ENCODE measurements at places on chromosomes 6 and 20.

DNA sequence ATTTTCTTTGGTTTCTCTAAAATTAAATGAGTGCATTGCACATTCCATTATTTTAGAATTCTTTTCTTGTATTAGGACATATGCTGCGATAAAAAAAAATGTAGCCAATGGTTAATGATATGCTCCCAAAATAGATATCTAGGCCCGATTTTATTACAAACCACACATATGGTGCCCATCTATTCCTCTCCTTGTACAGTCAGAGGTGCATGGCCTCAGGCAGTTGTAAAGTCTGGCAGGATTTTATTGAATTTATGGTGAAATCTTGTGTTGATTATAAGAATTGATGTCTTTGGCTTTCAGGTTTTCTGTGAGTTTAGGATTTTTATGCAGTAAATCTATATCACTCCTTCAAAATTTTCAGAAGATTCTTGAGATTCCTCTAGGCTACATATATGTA is 192.2 kb downstream of the RFPL4B start:
- DNase-seq: no peak

GRCh38 chr20:18754030-18754652 is 59.4 kb upstream of the SCP2D1 start:
- no peak for DNase-seq

- no peak for DNase-seq
Measured at GRCh38 chr20:3797592-3798372, 1.7 kb downstream of the CDC25B start.

GRCh38 chr20:64035933-64036345 is at the start of gene C20orf204:
C20orf204 (plus strand) TSS chr20:64036182; CDS start chr20:64036324, 142 bp downstream.
- no peak for DNase-seq

- no peak for DNase-seq
Measured at GRCh38 chr6:14549304-14549770, 431.8 kb downstream of the CD83 start.

GRCh38 chr6:40038626-40039025 is 104.4 kb upstream of the MOCS1 start:
- DNase-seq: no peak

DNA sequence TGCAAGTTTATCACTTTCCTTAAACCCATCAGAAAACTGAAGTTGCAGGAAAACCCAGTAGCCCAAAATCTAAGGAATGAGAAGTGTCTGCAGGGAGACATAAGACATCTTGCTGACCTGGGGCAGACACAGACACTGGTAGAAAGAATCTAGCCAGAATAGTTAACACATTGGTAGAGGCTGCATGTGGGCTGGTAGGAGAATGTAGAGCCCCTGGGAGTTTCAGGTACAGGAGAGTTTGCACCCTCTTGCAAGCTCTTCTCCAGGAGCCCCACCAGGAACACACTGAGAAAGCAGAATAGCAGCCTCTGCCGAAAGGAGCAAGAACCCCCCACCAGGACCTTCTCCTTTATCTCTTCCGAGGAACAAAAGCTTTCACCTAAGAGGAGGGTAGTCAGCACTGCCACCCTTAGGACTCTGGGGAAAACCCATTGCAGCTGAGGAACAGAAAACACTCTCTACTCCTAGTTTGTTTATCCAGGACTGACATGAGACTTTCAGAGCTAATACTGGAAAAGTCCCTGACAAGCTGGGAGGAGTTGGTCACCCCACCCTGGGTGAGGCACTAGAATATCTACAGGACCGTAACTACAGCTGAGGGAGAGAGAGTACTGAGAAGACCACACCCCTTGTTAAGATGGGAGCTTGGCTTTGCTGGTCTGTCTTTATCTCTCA is 10.5 kb upstream of the OGFRL1 start:
- DNase-seq: no peak

DNA sequence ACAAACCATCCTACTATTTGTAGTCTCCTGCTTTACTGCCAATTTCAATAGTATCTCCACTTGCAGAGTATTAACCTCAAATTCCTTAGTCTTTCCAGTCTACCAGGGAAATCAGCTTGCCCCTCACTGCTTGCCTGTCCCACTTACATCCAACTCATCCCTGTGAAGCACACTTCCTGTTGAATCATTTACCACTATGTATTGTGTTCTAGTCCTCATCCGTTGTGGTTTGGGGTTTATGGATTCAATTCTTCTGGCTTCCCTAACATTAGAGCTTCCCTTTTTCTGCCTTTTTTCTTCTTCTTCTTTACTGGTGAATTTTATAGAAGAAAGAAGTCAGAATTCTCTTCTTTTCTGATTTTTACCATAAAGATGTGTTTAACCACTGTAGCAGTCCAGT is 5.1 kb upstream of the TXLNB start:
- no peak for DNase-seq

DNA sequence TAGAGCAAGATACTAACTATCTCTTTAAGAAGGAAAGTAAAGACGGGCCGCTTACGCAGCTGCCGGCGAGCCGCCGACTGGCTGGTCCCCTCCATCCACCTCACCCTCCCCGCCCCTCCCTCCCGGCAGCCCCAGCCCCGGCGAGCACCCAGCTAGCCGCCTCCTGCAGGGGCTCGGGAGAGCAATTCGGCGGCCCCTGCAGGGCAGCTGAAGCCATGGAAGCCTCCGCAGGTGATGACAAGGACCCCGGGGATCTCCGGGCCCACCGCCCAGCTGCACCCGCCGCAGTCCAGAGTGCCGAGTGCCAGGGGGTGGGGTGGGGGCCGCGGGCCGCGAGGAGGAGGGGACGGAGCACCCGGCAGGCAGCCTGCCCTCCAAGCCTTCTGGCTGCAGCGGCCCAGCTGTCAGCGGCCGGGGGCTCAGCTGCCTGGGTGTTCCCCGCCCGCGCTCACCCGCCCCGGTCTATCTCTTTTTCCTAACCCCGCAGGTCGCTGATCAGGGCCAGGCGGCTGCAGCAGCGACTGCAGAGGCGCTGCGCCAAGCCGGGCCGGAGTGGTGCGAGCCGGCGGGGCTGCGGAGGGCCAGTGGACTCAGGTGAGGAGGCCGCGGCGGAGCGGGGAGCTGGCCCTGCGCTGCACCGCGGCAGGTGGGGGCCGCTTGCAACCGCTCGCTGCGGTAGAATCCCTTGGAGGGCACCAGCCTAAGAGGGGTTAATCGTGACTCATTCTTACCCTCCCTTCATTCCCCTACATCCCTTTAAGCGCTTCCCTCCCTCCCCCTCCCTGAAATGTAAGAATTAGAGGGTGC is at the start of gene SNPH:
Gene SNPH, plus strand, starts transcription at position 128 of the 807 bp plus-strand sequence. CDS start 29,946 bp downstream, outside the sequence.
- peak; percentile 37 for DNase-seq

DNA sequence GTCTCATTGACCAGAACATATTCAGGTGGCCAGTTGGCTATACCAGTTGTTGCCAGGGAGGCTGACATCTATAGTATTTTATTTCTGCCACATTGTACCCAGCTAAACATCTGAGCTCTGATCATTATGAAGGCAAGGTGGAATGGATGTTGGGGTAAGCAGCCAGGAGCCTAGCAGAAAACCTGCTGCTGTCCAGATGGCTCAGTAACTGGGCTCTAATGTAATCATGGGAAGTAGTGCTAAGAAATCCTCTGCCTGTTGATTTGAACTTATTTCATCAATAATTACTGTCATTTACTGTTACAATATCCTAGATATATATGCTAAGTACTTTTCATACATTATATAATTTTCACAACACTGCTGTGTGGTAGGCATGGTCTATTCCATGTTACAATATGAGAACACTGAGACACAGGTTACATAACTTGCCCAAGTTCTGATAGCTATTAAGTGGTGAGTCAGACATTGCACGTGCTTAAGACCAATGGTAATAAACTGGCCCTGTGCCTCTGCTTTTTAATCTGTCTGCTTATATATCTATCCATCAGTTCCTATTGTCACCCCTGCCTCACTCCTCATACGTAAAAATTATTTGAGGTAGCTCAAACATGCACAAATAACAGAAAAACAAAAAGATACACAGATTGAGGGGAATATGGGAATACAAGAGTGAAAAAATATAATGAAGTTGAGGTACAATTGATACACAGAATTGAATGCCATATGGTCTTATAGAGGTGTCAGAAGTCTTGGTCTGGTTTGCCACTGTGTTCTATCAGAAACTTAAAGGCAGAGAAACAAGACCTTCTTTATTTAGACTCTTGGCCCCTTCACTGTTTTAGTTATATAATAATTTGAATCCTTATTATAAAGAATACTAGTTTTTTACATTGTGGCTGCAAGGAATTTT is 25.2 kb downstream of the TBPL1 start:
- DNase-seq: no peak

DNA sequence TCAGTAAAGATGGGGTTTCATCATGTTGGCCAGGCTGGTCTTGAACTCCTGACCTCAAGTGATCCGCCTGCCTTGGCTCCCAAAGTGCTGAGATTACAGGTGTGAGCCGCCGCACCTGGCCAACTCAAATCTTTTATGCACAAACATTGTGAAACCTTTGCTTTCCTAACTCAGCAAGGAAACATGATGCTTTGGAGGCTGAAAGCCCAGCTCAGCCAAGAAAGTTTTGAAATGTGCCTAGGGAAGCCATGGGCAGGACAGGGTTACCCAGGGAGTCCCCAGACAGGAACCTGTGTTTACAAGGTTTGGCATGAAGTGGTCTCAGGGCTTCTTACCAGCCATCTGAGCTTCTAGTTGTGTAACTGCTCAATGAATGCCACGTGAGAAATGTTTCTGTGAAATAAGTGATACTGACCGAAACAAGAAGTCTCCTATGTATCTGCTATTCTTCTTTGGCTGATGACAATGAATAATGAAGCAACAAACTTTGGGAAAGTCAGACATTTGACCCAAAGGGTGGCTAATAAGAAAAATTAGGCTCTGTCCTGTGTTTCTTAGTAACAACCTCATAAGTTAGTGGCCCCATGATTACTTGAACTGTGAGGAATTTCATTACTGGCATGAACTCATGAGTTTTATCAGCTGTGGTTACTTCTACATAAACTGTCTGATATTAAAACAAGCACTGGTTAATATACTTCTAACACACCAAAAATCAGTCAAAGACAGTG is 163.5 kb downstream of the KIF6 start:
- no peak for DNase-seq

DNA sequence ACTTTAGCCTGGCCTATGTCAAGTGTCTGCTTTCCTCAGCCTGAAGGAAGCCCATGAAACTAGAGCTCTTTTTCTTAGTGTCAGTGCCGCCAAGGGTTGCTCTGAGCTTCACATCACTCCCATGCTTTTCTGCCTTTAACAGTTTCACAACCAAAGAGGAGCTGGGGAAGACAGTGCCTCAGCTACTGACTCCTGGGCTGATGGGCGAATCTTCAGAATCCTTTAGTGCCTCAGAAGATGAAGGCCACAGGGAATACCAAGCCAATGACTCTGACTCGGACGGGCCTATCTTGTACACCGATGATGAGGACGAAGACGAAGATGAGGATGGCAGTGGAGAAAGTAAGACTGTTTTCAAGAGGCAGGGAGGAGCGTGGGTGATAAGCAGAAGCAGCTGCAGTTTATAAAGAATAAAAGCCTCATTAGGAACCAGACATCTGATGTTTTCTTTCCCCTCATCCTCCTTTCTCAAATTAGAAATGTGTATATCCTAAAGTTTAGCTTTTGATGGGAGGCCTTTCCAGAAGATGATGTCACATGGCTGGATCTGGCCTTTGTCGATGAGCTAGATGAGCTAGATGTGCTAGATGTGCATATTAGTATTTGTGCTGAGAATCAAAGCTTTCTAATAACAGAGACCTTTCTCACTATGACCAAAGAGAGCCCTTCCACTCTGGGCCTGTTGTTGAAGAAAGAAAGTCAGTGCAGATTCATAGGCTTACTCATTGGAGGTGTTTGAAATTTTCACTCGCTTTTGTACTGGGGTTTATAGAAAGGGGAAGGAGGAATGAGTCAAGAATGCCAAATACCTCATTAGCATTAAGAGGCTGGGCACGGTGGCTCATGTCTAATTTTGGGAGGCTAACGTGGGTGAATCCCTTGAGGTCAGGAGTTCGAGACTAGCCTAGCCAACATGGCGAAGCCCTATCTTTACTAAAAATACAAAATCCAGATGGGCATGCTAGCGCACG is 70.7 kb upstream of the LTV1 start:
- no peak for DNase-seq

DNA sequence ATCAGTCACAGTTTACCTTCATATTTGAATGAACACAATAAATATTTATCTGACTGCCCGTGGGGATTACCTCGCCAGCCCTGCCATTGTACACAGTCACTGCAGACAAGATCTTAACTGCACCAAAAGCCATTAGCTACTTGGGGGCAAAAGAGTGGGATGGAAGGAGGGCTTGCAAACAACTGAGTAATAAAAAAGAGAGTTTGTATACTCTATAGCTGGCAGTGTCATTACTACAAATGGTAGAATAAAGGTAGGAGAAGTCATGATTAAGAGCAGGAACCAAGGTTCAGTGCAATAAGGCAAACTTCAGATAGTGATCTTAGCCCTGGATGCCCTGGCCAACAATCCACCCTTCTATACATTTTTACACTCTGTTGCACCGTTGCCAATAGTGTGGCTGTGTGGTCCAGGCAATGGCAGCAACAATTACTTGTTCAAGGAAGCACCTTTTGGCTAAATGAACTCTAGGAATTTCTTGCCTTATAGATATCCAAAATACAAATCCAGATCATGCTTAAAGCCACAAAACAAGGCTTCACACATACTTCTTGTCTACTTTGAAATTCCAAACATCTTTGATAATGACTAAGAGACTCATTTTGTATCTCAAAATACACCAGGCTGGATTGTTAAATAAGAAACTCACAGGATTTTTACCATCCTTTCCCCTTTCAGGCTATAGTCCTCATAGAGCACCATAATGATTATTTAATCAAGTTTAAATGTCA is 955.4 kb upstream of the ADGRB3 start:
- no peak for DNase-seq

DNA sequence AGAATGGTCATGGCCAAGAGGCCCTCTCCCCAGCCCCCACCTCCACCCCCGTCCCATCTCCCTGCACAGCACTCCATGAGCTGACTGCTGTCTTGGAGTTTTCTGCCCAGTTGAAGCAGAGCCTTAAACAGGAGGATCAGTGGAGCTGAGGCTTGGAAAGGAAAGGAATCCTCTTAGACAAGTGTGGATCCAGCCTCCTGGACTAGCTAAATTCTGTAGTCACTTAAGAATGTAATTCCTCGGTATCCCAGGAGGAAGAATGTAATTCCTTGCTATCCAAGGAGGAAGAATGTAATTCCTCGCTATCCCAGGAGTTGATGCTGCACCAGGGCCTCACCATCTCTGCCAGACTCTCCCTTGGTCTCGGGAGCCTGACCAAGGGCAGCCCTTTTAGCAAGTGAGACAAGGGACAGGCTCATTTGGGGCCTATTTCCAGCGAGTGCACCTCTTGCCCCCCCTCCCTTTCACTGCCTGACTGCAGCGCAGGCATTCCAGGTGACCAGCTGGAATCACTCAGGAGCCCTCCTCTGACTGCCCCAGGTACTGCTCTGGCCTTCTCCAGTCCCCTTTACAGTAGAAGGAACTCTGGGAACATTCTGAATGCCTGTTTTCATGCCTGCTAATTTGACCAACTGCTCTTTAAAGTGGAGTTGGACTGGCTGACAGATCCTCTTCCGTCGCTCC is 76.2 kb downstream of the TCP11 start:
- no peak for DNase-seq
